Lower leg skin (tissue), 4 donors: ENCODE measurements at places on chromosomes 16 and 17. TPM values are rescaled to one million over a fixed set of nuclear protein-coding genes. Genes with fewer than 3 reads are reported as not detected.

ABCA3 gene
- total RNA-seq, result 10.3 TPM

ZPBP2 gene
- total RNA-seq, result not detected

LPO gene
- total RNA-seq, result not detected

CHST4 gene
- not detected for total RNA-seq

RAB11FIP4 gene
- 27.4 TPM for total RNA-seq

MARCHF10 gene
- not detected for total RNA-seq

TMED6 gene
- not detected for total RNA-seq

GRCh38 chr17:77347544-77347943 is 206.8 kb downstream of the SEC14L1 start:
- no peak for DNase-seq

- DNase-seq, result no peak
Observed at GRCh38 chr16:85062845-85063244, 35.2 kb downstream of the KIAA0513 start.

- DNase-seq, result no peak
Observed at GRCh38 chr16:63488955-63489354, 1452.7 kb upstream of the CDH8 start.

DNA sequence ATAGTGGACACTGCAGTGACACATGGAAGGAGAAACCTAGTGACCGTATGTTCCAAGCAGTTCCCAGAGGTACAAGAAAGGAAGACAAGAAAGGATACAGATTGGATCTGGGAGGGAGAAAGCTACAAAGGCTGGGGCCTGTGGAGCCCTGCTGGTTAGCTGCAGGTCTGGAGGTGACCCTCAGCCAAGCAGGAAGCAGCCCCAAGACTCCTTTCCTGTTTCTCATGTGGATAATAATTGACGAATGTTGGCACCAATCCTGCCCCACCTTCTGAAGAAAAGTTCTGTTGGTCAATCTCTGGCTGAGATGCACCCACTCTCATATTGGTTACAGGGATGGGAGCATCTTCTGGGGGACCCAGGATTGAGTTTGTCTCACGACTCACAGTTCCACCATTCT is 99.8 kb downstream of the SHISA6 start:
- DNase-seq, result no peak

- DNase-seq, result no peak
Observed at GRCh38 chr16:60302676-60303075, 1568.6 kb upstream of the GOT2 start.

GRCh38 chr17:72613806-72614292 is 478.6 kb downstream of the SLC39A11 start:
- no peak for DNase-seq

DNA sequence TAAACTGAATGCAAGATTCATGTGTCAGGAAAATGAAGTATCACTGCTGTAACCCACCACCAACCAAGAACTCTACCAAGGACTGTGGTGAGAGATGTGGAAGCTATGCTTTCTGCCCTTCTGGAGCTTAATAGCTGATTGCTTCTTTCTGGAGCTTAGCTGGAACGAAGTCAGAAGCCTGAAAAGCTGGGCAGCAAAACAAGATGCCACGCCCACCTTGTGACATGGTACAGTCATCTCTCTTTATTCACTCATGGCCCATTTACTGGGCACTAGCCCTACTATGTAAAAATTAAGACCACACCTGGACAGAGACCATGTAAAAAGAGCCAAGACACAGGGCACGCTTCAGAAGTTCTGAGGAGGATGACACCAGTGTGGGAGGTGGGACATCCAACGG is 48.1 kb downstream of the TEX2 start:
- no peak for DNase-seq

- DNase-seq, result no peak
Observed at GRCh38 chr16:72847187-72848027, 200.5 kb downstream of the ZFHX3 start.

GRCh38 chr17:78401891-78402290 is 23.4 kb downstream of the PGS1 start:
- DNase-seq, result no peak

DNA sequence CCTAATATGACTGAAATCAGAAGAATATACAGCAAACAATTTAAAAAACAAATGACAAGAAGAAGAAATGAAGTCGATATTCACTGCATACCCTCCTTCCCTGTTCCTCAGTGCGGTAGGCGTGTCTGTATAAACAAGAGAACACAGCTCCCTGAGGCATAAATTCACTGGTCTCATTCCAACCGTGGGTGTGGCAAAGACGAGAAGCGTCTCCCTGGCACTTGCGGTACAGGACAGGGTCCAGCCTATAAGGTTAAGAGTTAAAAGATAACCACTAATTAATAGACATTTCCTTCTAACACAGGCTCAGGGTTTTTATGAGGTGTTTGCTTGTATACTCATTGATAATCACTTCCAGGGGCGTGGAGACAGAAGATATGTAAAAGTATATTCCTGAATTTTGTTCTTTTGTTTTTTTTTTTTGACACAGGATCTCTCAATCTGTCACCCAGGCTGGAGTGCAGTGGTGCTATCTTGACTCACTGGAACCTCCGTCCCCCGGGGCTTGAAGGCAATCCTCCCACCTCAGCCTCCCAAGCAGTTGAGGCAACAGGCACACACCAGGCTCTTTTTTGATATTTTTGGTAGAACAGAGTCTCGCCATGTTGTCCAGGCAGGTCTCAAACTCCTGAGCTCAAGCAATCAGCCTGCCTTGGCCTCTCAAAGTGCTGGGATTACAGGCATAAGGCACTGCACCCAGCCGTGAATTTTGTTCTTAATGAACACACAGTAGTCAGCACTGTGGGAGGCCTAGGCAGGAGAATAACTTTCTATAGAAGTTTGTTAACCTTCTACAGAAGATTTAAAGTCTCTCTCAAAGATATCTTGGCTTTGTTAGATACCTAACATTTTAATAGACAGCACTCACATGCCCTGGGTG is 59.1 kb upstream of the CLEC18B start:
- DNase-seq, result no peak

DNA sequence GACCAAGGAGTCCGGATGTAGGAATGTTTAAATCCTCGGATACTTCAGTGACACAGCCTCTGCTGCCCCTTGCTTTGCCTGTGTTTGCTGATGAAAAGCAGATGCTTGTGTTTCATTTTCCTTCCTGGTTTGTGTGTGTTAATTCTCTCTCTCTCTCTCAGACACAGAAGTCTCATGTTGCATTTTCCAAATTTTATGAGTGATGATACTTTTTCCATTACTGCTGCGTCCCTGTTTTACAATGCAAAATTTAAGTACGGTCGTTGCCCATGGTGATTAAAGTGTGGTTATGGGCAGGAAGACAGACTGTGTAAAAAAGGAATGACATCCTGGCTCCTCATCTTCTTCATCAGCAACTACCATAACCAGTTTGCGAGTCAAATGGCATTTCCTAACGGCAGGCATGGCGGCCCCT is 5.7 kb downstream of the RMI2 start:
- no peak for DNase-seq

DNA sequence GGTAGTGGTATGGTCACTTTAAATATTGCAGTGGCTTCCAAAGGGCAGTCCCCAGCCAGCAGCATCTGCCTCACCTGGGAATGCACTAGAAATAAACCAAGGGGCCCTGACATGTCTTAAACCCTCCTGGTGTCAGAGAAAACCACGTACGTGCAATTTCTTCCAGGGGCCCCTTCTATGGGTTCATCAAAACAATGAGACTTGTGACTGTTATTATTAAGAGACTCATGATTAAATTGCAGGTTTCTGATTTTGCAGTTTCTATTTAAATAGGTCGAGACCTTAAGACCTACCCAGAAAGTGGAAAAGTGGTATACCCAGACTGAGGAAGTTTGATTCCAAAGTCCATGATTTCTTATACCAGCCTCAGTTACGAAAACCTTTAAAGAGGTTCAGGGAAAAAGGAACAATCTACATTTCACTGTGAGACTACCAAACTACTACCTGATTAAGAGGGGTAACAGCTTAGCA is 746 bp upstream of the POLG2 start:
- no peak for DNase-seq

DNA sequence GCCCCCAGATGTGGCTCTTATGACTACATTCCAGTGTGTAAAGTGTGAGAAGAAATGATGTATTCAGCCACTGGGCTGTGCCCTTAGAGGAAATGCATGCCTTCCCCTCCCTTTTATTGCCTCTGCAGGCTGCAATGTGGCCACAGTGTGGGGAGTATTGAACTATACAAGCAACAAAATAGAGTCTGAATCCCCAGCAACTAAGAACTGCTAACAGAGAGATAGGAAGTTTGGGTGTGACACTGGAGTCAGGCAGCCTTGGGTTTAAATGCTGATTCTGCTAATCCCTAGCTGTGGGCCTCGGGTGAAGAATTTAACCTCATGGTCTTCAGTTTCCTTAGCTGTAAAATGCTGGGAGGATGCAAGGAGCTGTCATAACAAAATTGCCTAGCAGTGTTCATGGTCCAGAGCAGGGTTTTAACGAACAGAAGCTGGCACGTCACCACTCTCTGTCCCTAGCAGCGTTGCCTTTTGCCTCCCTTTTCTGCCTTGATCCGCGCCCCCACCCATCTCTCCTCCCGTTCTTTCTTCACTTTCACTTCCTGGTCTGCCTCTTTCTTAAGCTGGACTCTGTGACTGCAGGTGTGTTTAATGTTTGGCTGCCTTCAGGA is 50.3 kb downstream of the KPNA2 start:
- peak; percentile 74 for DNase-seq

DNA sequence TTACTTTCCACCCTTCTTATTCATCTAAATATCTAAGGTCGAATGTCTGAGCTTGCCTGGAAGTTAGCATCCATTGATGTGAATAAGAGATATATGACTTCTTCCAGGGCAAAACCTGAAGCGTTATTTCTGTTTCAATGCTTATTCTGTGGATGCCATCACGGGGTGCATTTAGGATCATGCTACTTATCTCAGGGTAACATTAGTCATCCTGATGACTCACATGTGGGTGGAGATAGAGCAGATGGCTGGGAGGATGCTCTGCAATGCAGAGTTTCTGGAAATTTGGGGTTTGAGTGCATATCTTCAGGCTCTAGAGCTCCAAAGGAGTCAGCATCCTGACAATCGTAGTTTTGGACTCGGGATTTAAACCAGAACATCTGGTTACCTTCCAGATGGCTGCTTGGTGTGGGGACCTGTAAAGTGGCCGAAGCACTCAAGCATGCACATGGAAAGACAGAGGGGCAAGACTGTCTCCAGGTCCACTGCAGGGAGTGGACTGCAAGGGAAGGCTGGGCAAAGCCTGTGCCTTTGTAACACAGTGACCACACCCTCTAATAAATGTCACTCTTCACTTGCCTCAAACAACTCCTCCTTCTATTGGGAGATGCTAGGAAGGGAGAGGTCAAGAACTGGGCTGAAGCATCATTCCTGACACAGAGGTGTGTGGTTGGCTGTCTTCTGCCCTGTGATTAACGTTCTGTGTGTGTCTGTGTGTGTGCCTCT is 175.2 kb upstream of the SALL1 start:
- no peak for DNase-seq

GRCh38 chr16:84815462-84815861 is 4.3 kb upstream of the CRISPLD2 start:
- DNase-seq, result no peak

GRCh38 chr16:89107203-89107582 is 13.5 kb downstream of the ACSF3 start:
- DNase-seq, result no peak

DNA sequence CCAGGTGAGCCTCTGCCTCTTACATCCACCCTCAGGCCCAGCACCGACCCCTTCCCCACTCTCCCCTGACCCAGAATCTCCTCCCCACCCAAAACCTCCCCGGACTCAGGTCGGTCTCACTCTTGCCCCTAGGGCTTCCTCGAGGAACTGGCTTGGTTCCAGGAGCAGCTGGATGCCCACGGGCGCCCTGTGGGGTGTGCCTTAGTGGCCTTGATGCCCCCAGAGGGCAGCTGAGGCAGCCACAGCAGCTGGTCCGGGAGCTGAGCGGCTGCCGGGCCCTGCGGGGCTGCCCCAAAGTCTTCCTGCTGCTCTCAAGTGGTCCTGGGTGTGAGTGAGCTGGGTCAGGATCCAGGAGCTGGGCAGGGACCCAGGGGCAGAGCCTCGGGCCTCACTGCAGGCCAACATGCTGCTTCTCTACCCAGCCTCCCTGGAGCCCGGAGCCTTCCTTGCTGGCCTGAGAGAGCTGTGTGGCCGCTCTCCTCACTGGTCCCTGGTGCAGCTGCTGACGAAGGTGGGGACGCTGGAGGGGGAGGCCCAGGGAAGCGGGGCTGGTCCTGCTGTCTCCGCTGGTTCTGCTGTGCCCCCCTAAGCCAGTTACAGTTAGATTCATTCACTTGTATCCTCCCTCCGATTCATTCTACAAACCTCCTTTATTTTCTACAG is 9.6 kb downstream of the ZNF213 start:
- DNase-seq, result no peak

GRCh38 chr16:47958726-47959125 is 197.1 kb downstream of the ABCC12 start:
- no peak for DNase-seq

- no peak for DNase-seq
Observed at GRCh38 chr16:55435387-55435786, 43.6 kb upstream of the MMP2 start.

DNA sequence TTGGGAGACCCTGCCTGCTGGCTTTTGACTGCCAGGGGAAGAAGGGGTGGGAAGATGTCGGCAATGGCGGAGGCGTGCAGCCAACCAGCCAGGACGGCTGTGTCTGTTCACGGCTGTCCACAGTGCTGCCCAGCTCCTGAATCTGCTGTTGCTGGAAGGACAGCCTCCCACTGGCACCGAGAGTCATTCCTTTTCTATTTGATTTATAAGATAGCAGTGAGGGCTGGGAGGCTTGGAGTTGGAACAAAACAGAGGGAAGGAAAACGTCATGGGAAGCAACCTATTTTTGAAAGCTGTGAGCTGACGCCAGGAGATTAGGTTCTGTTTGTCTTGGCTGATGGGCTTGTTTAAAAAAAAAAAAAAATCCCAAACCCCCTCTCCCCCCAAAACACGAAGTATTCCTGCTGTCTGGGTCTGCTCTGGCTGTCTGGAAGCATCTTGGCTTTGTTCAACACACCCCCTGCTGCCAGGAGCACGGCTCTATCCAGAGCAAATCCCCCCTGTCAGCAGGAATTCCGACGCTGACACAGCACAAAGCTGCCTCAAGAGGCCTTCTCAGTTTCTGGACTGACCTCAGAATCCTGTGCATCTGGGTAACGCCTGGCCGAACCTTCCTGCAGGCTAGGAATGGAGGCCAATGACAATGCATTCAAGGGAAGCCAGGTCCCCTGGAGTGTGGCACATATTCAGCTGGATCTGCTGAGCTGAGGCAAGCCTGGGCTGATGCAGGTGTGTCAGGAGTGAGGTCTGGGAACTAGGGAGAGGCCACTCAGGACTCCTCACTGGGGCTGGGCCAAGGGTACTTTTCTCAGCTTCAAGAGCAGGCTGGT is 41.0 kb upstream of the SREBF1 start:
- DNase-seq, result peak; percentile 55

- DNase-seq, result peak; percentile 43
Observed at GRCh38 chr17:1865252-1866037, 35.6 kb downstream of the RPA1 start.

DNA sequence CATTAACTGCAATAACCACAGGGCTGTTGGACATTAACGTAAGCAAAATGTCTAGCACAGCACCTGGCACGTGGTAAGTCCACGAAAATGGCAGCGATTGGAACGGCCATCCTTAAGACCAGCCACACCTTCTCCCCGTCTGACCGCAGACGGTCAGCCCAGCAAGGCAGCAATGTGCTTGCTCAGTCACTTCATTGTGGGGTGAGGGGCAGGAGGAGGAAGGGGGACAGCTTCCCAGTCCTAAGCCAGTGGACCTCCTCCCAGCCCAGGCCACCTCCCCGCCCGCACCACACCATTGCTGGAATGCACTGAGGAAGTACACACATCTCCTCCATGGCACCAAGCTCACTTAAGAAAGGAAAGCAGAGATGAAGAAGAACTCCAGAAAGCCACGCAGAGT is 8.6 kb upstream of the MYLK3 start:
- no peak for DNase-seq

GRCh38 chr16:88381820-88382451 is 823 bp upstream of the ZNF469 start:
- DNase-seq, result no peak
